ENCODE measurements at places on chromosomes 1 and 21. TPM values are rescaled to one million over a fixed set of nuclear protein-coding genes. Genes with fewer than 3 reads are reported as not detected.

- peak; percentile 55 for DNase-seq
Measured at GRCh38 chr1:13813398-13814012, 113.5 kb downstream of the PRDM2 start.

GRCh38 chr1:25608488-25609178 lies 8.0 kb upstream of the MAN1C1 start:
- DNase-seq: peak; percentile 86

DNA sequence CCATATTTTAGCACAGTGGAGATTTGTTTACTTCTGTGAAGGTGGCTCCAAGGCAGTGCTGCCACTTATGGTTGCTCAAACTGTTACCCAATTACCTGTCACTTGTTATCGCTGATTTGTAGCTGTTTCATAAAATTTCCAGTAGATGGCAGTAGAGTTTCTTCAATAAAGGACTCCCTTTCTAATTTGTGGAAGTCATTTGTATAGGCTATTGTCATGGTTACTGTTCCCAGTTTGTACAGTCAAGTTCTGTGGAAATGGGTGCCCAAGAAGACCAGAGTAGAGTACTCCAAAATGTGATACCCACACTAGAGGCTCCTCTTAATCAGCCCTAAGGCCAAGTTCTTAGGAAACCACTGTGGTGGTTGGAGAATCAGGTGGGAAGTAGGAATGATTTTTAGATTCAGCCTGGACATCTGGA lies 186.1 kb downstream of the CLEC20A start:
- no peak for DNase-seq

GRCh38 chr1:92085727-92086126 lies 5.6 kb downstream of the BTBD8 start:
- DNase-seq: no peak

GRCh38 chr1:224533517-224533916 lies 82.6 kb upstream of the CNIH3 start:
- no peak for DNase-seq

DNA sequence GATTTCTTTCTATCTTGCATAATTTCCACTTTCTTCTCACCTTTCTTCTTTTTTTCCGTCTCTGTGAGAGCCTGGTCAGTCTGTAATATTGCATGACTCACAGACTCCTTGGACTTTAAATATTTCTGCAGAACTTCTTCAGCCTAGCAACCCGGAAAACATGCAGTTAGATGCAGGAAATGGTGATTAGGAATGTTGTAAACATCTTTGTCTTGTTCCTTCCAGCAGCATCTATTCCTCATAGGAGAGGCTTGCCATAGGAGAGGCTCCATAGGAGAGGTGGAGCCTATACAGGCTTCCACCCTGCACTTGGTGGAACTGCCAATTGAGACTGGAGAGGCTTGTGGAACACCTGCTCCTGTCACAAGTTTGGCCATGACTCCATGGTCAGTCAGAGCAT lies 10.0 kb downstream of the GBP5 start:
- no peak for DNase-seq

Gene C1orf226
- 9.8 TPM for total RNA-seq

Gene ERICH3
- total RNA-seq: not detected

Gene TNFAIP8L2
- total RNA-seq: not detected

Gene OR10Z1
- total RNA-seq: not detected
